ENCODE measurements at places on chromosomes 6 and 20. TPM values are rescaled to one million over a fixed set of nuclear protein-coding genes. Genes with fewer than 3 reads are reported as not detected.

DNA sequence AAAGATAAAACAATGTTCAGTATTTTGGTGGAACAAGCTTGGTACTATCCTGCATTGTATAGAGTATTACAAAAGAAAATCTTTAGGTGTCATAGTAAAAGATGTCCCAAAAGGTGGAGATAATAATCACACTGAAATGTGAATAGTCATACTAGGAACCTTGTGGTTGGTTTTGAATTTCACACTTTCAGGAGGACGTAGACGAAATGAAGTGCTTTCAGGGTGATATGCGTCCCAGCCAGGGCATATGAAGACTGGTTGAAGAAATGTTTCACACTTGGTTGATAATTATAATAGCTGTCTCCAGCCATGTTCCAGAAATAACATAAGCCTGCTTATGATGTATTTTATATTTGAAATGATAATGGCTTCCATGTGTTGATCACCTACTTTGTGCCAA is 60.4 kb downstream of the SCAND1 start:
- no peak for DNase-seq

DNA sequence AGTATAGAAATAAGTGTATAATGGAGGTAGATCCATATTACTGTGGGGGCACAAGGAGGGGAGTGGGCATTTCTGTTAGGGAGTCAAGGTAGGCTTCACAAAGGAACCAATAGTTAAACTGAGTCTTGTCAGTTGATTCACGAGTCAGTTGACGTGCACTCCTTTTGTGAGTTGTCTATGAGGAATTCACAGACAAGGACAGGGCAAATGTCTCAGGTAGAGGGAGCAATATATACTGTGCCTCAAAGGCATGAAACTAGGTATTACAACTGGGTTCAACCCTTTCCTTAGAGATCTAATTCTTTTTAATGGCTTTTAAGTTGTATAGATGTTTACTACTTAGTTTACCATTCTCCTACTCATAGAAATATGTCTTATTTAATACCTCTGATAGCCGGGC is 11.0 kb downstream of the TMEM14C start:
- no peak for DNase-seq

DNA sequence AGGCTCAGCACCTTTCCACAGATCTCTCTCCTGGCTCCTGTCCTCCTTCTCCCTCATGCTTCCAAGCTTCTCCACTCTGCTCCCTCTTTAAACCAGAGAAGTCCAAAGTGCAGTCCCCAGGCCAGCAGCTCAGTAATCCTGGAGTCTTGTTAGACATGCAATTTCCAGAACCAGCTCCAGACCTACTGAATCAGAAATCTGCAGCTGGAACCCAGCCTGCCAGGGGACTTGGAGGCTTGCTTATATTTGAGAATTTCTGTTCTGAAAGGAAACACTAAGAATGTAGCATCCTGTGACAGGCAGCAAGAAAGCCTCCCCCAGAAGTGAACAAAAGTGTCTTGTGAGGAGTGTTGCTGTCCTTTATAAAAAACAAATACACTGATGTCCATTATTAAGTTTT is 438.1 kb downstream of the BCKDHB start:
- no peak for DNase-seq

LHFPL5 gene
- polyA plus RNA-seq = not detected

CPNE5 gene
- polyA plus RNA-seq = 0.24 TPM
